Cardiac septum (tissue), 1 donor: ENCODE measurements at places on chromosomes 1 and 21. TPM values are rescaled to one million over a fixed set of nuclear protein-coding genes. Genes with fewer than 3 reads are reported as not detected.

DNA sequence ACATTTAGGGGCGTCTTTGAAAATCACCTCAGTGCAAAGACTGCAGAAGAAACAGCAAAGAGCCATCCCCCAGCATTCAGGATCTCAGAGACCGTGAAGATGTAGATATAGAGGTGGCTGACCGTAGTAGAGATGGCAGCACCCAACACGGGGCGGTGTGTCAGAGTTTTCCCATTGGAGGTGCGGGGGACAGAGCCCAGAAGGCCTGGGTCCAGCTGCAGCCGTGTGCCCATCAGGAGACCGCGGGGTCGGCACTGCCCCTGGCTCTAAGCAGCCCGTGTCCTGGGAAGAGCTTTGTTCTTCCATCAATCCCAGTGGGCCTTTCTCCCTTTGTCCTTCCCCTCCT, 1.1 kb downstream of the GABRD start:
- DNase-seq, result no peak

DNA sequence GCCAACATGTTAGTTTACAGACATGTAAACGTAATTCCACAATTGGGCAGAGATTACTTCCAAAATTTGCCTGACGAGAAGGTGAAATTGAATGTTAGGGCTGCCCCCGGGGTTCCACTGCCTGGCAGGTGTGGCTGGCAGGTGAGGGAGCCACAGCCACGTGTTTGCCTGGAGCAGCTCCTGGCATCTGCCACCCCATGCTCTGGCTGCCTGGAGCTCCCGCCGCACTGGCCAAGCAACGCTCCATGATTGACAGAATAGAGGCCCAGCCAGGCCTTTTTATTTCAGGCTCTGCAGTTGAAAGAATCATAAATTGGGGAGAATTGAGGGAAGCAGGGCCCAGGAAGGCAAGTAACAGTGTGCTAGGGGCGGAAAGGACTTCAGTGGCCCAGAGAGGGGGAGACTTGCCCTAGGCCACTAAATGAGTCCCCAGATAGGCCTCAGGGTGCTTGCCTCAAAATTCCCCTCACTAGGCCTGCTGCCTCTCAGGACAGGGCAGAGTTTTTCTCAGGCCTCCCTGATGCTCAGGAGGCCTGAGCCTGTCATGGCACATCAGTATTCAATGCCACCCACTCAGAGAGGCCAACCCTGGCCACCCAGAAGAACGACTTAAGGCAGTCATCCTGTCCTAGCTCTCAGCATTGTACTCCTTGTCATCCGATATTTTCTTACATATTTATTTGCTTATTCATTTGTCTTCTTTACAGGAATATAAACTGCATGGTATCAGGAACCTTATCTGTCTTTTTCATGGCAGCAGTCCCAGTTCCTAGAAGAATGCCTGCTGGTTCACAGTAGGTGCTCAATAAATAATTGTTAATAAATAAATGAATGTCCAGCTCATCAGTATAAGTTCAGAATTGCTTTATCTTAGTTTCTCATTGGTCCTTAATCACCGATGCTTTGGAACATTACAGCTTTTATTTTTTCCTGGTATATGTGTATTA, 16.6 kb upstream of the S1PR1 start:
- DNase-seq, result peak; percentile 80

- no peak for DNase-seq
Measured at GRCh38 chr1:53525595-53525994, 66.4 kb downstream of the DMRTB1 start.

DNA sequence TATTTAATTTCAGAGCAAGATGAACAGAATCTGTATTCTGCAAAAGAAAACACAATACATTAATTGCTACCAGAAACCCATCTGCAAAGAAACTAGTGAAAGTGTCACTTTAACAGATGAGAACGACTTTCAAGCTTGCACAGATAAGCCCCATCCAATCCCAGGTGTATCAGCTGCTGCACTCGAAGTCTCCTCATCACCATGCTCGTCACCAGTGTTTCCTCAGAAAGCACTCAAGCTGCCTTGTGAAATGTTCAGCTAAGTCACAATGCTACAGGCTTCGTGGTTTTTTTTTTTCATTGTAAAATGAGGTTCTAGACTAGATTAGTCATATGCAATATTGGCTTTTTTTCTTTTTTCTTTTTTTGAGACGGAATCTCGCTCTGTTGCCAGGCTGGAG, 3.3 kb upstream of the TOMM20 start:
- DNase-seq, result no peak

DNA sequence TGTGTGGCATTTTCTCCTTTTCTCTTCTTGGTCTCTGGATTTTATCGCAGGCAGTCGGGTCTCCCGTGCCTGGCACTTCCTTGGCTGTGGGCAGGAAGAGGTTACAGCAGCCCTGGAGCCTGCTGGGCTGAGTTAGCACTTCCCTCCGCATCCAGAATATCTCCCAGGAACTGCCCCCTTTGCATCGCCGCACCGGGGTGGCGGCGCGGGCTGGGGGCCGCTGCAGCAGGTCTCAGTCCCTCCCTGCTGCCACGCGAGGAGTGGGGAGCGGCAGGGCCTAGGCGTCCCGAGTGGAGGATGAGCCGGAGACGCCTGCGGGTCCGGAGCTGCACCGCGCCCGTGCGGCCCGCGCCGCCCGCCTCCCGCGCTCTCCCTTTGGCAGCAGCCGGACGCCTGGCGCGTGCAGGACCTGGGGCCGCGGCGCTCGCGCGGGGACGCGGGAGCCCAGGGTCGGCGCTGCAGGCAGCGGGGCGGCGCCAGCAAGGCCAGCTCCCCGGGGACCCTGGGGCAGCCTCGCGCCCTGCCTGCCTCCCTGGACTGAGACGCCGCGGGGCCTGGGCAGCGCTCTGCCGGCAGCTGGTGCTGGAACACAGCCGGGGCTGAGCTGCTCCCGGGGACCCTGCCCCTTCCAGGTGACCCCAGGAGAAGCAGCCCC, 192.8 kb downstream of the PRDM2 start:
- DNase-seq, result no peak

- peak; percentile 98 for DNase-seq
Measured at GRCh38 chr1:119647734-119648619, at the start of gene ZNF697. Gene ZNF697, minus strand, starts transcription at chr1:119648266. Its CDS starts 22,166 bp downstream, at chr1:119626100.

- no peak for DNase-seq
Measured at GRCh38 chr1:87903242-87903641, 574.6 kb downstream of the LMO4 start.

DNA sequence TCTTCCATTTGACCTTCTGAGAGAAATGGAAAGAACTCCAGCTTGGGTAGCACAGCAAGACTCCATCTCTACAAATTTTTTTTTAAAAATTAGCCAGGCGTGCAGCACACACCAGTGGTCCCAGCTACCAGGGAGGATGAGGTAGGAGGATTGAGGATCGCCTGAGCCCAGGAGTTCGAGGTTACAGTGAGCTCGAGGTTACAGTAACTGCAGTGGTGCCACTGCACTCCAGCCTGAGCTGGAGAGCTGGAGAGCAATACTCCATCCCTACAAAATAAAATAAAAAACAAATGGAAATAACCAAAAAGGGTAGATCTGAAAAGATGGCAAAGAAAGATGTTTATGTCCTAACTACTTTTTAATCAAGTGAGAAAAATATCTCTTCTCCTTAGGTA, 14.5 kb downstream of the POGZ start:
- DNase-seq, result no peak

DNA sequence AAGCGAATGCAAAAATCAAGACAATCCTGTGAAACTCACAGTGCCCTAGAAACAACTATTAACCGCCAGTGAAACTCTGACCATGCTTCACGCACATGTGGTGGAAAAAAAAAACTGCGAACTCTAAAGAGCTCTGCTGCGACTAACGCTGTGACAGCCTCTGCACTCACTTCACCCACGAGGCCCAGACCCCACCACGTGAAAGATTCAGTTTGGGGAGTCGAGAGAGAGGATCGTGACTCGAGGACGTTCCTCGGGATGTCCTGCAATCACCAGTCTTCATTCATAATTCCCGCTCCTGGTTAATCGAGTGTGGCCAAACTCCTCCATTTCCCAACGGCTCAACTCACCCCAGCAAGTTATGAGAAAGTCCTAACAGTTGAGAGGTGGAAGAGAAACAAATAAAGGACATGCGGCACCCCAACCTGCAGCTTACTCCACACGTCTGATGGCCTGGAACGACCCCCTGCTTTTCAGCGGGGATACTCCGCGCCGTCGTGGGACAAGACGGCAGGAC, 1.1 kb downstream of the SERBP1 start:
- no peak for DNase-seq

DNA sequence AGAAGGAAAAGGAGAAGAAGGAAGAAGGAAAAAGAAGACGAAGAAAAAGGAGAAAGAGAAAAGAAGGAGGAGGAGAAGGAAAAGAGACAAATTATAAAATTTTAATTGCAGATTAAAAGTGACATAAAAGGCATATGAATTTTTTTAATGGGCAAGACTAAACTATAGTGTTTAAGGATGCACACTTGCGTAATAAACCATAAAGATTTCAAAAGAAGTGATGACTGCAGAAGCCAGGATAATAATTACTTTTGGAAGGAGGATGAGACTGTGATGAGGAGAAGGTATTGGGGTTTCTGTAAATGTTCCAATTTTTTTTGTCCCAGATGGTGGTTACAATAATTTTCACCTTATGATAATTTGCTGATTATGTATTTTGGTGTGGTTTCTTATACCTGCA, 243.1 kb upstream of the PKN2 start:
- DNase-seq, result no peak

DNA sequence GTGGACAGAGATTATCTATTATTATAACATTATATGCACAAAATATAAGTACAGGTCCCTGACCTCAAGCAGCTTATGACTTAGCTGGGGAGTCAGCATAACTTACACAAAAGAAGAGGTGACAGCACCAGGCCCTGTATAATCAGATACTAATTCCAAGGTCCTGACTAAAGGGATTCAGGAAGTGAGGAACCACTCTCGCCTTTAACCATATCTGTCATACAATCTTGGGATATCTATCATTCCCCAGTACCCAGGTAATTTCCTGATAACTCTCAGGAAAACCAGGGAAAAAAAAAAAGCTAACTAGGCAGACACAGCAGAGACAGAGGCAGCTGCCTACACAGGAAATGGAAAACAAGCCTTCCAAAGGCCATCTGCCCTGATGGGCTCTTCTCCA, 78.5 kb upstream of the CAMK1G start:
- DNase-seq, result no peak

DNA sequence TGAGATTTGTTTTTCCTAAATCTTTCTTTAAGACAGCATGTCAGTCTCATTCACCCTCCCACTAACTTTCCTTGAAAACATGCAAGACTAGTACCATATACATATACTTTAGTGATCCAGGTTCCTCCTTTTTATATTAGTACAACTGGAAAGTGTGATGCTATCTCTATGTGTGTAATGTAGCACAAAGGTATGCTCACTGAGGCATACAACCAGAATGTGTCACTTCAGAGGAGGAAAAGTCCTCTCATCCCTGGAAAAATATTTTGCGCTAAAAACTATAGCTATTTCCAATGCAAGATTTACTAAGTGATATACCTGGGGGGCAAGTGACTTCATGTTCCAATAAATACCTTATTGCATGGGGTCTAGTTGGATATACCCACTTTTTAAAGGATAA, 45.9 kb downstream of the BARHL2 start:
- no peak for DNase-seq

GRCh38 chr1:212926372-212926771, 24.0 kb upstream of the VASH2 start:
- no peak for DNase-seq

DNA sequence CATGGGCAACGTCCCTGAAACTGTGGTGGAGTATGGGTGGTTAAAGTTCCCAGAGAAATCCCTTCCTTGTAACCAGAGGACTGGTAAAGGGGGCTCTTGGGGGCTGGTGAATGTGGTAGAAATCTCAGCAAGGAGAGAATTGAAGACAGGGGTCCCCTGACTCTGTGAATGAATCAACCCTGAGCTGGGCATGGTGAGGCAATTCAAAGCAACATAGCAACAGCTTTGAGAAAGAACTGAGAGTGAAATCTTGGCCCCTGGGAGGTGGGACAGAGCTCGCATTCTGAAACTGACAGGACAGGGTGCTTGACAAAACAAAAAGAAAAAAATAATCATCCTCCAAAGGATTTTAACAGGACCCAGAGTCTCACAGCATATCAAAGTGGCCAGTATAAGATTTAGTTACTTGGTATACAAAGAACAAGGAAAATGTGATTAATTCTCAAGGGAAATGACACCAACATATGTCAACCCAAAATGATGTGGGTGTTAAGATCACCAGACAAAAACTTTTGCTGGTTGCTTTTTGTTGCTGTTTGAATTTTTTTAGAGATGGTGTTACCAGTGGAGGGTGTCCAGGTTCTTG, 11.7 kb upstream of the SUMO3 start:
- DNase-seq, result no peak

- no peak for DNase-seq
Measured at GRCh38 chr1:21491488-21492355, 17.5 kb upstream of the ALPL start.

GRCh38 chr1:56376188-56376984, 203.0 kb downstream of the PLPP3 start:
- no peak for DNase-seq

GRCh38 chr1:175708787-175709186, 34.6 kb downstream of the TNR start:
- DNase-seq, result peak; percentile 10

DNA sequence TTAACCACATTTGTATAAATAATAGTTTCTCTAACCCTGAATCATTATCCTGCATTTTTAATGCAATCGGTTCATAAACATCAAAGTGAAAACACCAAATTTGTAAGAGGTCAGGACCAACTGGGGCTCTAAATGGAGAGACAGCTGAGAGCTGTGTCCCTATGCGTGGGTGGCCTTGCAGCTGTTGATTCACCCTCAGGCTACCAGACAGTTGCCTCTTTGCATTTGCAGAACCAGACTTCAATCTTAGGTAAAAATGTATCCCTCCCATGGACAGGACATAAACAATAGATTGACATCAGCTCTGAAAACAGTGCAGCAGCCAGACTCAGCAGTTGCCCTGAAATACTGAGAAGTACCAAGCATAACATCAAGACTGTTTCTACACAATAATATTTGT, 8.8 kb upstream of the TGFB2 start:
- DNase-seq, result no peak

- no peak for DNase-seq
Measured at GRCh38 chr1:155888481-155888880, 22.7 kb downstream of the RIT1 start.

- DNase-seq, result no peak
Measured at GRCh38 chr1:194658090-194658439, 1471.7 kb upstream of the B3GALT2 start.

- DNase-seq, result peak; percentile 88
Measured at GRCh38 chr1:12591267-12591938, 26.6 kb downstream of the DHRS3 start.

The DRAXIN gene
- total RNA-seq, result 0.05 TPM

The IFNGR2 gene
- total RNA-seq, result 37.0 TPM

The GJB3 gene
- not detected for total RNA-seq

The FCGR3B gene
- total RNA-seq, result 8.4 TPM

The ADCY10 gene
- 0.97 TPM for total RNA-seq

The GPR3 gene
- total RNA-seq, result 2.3 TPM

The RNU1-4 gene
- total RNA-seq, result 6,195 TPM

The GPA33 gene
- total RNA-seq, result 2.7 TPM

The ADPRS gene
- 17.6 TPM for total RNA-seq

The OR14K1 gene
- total RNA-seq, result not detected

The TFAP2E gene
- 0.48 TPM for total RNA-seq

The SPRR4 gene
- not detected for total RNA-seq

The E2F2 gene
- 0.30 TPM for total RNA-seq

The TRIM67 gene
- total RNA-seq, result 0.24 TPM

The DMRTA2 gene
- 0.08 TPM for total RNA-seq

The CR2 gene
- not detected for total RNA-seq

The ZNF670 gene
- total RNA-seq, result 0.75 TPM

The CD101 gene
- 1.6 TPM for total RNA-seq

The TP73 gene
- total RNA-seq, result 0.30 TPM
